Natural killer cell (primary cell): ENCODE measurements at places on chromosomes 4 and X. TPM values are rescaled to one million over a fixed set of nuclear protein-coding genes. Genes with fewer than 3 reads are reported as not detected.
A peak's percentile ranks its signal among the peaks of the same experiment; 100 is the strongest.

- H3K4me3 ChIP-seq: no peak overlapping the region
- no peaks in the 10 kb centered on the region for H3K36me3 ChIP-seq
- DNase-seq: no peak
- H3K27me3 ChIP-seq: no peaks in the 10 kb centered on the region
- no peaks in the 10 kb centered on the region for H3K4me1 ChIP-seq
- no peak overlapping the region for H3K27ac ChIP-seq
Measured at GRCh38 chr4:165922747-165923146, 49.7 kb downstream of the TLL1 start.

DNA sequence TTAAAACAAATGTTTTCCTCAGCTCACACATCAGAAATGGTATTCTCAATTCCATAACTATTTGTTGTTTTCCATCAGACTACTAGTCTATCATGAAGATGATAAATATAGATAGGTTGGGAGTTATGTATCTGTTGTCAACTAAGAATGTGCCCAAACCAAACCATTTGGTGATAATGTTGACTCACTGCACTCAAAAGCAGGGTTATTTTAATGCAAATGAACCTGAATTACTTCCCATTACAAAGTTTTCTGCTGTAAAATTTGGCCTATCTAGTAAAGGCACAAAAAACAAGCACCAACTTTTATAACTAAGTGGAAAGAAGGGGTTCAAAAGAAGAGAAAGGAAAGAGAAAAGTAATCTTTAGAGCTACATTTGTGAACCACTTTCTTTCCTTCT is 93.5 kb downstream of the TBCK start:
- H3K4me3 ChIP-seq: no peak overlapping the region
- no peaks in the 10 kb centered on the region for H3K27me3 ChIP-seq
- no peaks in the 10 kb centered on the region for H3K4me1 ChIP-seq
- H3K36me3 ChIP-seq: peaks cover 3% of the 10 kb centered on the region
- DNase-seq: no peak
- H3K27ac ChIP-seq: no peak overlapping the region

- no peaks in the 10 kb centered on the region for H3K4me1 ChIP-seq
- no peak for DNase-seq
- no peaks in the 10 kb centered on the region for H3K36me3 ChIP-seq
- H3K4me3 ChIP-seq: no peak overlapping the region
- H3K27me3 ChIP-seq: no peaks in the 10 kb centered on the region
Measured at GRCh38 chr4:66294638-66295037, 624.3 kb upstream of the EPHA5 start.

GRCh38 chr4:145937971-145938611 is 532 bp downstream of the ZNF827 start:
- H3K4me3 ChIP-seq: peak overlapping the region; percentile 95
- peak overlapping the region; percentile 79 for H3K27ac ChIP-seq
- H3K4me1 ChIP-seq: peaks cover 16% of the 10 kb centered on the region

- no peaks in the 10 kb centered on the region for H3K36me3 ChIP-seq
- H3K4me1 ChIP-seq: no peaks in the 10 kb centered on the region
- no peak overlapping the region for H3K27ac ChIP-seq
- no peak overlapping the region for H3K4me3 ChIP-seq
- H3K27me3 ChIP-seq: no peaks in the 10 kb centered on the region
- no peak for DNase-seq
Measured at GRCh38 chr4:65624651-65625050, 45.6 kb downstream of the EPHA5 start.

DNA sequence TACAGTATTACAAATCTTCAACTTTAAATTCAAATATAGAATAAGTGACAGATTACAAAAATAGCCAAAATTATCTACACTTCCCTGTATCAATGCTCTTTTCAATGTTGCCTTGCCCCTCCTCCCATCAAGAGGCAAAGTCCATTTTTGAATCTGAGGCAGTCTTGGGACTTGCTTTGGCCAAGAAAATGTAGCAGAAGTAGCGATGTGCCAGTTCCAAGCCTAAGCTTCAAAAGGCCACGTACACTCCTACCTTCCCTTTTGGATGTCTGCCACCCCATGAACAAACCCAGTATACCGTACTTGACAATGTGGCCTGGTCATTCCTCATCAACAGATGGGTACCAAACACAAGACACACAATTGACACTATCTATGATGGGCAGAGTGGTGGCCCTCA is 24.1 kb downstream of the SEC24D start:
- H3K27me3 ChIP-seq: no peaks in the 10 kb centered on the region
- peaks cover 61% of the 10 kb centered on the region for H3K36me3 ChIP-seq
- H3K27ac ChIP-seq: no peak overlapping the region
- no peak overlapping the region for H3K4me3 ChIP-seq
- H3K4me1 ChIP-seq: no peaks in the 10 kb centered on the region
- DNase-seq: no peak

- no peak overlapping the region for H3K27ac ChIP-seq
- H3K4me3 ChIP-seq: no peak overlapping the region
- no peak for DNase-seq
Measured at GRCh38 chrX:42149765-42150164, 226.4 kb upstream of the CASK start.

- H3K27me3 ChIP-seq: no peaks in the 10 kb centered on the region
- no peaks in the 10 kb centered on the region for H3K36me3 ChIP-seq
- no peak overlapping the region for H3K4me3 ChIP-seq
Measured at GRCh38 chr4:73275318-73275654, 16.7 kb upstream of the ANKRD17 start.

DNA sequence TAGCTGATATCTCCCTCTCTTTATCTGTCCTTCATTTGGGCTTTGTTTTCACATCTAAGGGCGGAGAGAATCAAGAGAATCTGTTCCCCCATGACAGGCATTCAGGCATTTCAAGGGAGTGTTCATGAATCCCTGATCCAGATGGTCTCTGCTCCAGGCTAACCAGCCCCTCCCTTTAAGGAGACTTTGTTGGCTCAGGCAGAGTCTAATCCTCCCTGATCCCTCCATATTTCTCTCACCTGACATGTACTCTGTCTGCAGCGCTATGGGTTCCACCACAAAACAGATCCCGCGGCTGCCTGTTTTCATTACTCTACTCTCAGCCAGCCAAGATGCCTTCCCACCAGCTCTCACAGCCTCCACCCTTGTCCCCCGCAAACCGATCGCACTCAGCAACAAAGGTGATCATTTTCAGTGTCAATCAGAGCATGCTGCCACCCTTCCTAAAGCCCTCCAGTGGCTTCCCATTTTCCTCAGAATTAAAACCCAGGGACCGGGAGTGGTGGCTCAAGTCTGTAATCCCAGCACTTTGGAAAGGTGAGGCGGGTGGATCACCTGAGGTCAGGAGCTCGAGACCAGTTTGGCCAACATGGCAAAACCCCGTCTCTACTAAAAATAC is 30.3 kb upstream of the SLC2A9 start:
- H3K27me3 ChIP-seq: no peaks in the 10 kb centered on the region
- H3K36me3 ChIP-seq: no peaks in the 10 kb centered on the region
- H3K4me3 ChIP-seq: no peak overlapping the region
- H3K4me1 ChIP-seq: peaks cover 9% of the 10 kb centered on the region
- H3K27ac ChIP-seq: no peak overlapping the region

- H3K36me3 ChIP-seq: no peaks in the 10 kb centered on the region
- H3K4me1 ChIP-seq: no peaks in the 10 kb centered on the region
- H3K4me3 ChIP-seq: no peak overlapping the region
- no peak for DNase-seq
- no peak overlapping the region for H3K27ac ChIP-seq
Measured at GRCh38 chr4:120703908-120704307, 218.6 kb downstream of the PRDM5 start.

- no peaks in the 10 kb centered on the region for H3K36me3 ChIP-seq
- no peak for DNase-seq
- H3K4me3 ChIP-seq: no peak overlapping the region
- H3K4me1 ChIP-seq: no peaks in the 10 kb centered on the region
- H3K27ac ChIP-seq: no peak overlapping the region
- no peaks in the 10 kb centered on the region for H3K27me3 ChIP-seq
Measured at GRCh38 chrX:69948276-69948797, 101.4 kb downstream of the AWAT2 start.

DNA sequence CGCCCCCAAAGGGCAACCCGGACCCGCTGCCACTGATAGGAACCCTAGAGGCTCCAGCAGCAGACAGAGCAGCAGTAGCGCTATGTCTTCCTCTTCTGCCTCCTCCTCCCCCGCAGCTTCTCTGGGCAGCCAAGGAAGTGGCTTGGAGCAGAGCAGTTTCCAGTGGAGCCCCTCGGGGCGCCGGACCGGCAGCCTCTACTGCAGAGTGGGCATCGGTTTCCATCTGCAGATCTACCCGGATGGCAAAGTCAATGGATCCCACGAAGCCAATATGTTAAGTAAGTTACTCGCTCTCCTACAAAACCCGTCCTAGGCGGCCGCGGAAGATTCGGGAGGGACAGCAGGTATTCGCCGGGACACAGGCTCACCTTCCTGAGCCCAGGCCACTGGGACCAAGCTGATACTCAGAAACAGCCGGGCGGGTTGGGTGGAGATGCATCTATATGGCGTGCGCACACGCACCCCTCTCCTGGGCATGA is 477 bp downstream of the FGF5 start:
- peaks cover 21% of the 10 kb centered on the region for H3K27me3 ChIP-seq
- H3K36me3 ChIP-seq: no peaks in the 10 kb centered on the region
- H3K4me3 ChIP-seq: no peak overlapping the region
- DNase-seq: no peak

DNA sequence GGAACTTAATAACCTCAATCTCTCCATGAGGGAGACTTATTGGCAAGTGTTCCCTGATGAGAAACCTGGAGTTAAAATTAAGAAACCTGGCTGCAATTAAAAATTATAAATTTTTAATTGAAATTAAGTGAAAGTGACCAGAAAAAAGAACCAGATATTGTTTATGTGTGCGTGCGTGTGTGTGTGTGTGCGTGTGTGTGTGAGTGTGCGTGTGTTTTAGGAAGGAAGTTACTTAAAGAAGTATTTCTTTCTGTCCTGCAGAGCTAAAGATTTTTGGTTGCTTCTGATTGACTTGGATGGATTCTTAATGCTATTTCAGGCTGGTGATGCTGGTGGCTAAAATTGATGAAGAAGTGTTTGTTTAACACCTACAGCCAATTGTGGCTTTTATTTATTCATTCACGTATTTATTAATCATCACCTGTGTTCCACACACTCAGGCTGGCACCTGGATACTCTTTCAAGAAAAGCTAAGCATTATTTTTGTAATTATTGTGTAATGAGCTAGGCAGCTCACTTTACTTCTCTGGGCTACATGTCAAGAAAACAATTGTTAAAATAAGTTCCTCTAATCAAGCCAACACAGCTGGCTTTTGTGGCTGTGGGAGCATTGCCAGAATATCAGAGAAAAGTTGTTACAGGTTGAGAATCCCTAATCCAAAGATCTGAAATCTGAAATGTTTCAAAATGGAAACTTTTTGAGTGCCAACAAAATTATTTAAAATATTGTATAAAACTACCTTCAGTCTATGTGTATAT is 68.5 kb downstream of the CEP44 start:
- no peak for DNase-seq
- H3K27ac ChIP-seq: no peak overlapping the region
- H3K36me3 ChIP-seq: no peaks in the 10 kb centered on the region
- no peaks in the 10 kb centered on the region for H3K4me1 ChIP-seq
- no peak overlapping the region for H3K4me3 ChIP-seq
- H3K27me3 ChIP-seq: no peaks in the 10 kb centered on the region

DNA sequence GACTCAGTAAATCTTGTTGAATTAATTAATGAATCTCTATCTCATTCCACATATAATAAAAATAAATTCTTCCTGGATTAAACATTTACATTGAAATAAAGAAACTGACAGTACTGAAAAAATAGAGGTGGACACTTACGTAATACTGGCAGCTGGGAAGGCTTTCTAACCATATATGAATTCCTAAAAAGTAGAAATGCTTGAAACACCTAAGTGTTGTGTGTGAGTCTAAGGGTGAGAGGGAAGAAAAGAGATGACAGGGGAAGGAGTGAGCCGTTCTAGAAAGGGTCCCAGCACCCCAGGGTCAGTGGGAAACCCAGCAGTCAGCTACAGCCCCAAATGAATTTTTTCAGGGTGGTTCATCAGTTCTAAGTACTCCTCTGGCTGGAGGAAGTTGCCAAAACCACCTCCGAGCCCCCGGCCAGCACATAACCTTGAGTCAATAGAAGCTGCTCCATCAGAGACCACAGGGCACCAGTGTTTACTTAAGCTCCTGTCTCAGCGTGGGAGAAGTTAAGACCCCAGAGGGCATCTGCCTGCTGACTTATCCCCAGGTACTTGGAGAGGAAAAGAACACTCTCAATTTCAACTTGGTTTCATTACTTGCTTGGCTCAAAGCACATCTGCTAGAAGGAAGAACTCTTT is 18.3 kb downstream of the GAB3 start:
- no peak for DNase-seq
- no peak overlapping the region for H3K4me3 ChIP-seq
- H3K27ac ChIP-seq: peak overlapping the region; percentile 92

- no peak for DNase-seq
- H3K27me3 ChIP-seq: no peaks in the 10 kb centered on the region
- no peak overlapping the region for H3K27ac ChIP-seq
- H3K4me1 ChIP-seq: no peaks in the 10 kb centered on the region
- H3K36me3 ChIP-seq: no peaks in the 10 kb centered on the region
- H3K4me3 ChIP-seq: no peak overlapping the region
Measured at GRCh38 chrX:17706676-17707075, 30.6 kb upstream of the SCML1 start.

- H3K27me3 ChIP-seq: no peaks in the 10 kb centered on the region
- no peak overlapping the region for H3K4me3 ChIP-seq
- H3K27ac ChIP-seq: no peak overlapping the region
- peaks cover 85% of the 10 kb centered on the region for H3K36me3 ChIP-seq
Measured at GRCh38 chr4:13580036-13580435, 35.7 kb upstream of the NKX3-2 start.

DNA sequence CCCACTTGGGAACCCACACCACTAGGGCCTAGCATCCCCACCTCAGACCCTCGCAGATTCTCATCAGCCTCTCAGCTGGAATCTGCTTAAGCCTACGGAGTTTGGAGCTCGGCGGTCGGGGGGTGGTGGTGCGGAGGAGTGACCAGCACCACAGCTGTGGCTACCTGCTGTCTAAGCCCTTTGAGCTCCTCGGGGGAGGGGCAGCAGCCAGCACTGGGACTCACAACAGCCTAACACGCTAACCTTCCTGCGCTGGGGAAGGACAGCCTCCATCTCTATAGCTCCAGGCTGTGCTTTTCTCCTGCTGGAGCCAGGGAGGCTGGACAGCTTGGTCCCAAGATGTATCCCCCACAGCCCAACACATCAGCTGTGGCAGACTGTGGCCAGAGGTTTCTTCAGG is 281.5 kb downstream of the USP46 start:
- DNase-seq: no peak
- no peak overlapping the region for H3K4me3 ChIP-seq
- H3K36me3 ChIP-seq: no peaks in the 10 kb centered on the region
- H3K27ac ChIP-seq: no peak overlapping the region
- no peaks in the 10 kb centered on the region for H3K27me3 ChIP-seq

DNA sequence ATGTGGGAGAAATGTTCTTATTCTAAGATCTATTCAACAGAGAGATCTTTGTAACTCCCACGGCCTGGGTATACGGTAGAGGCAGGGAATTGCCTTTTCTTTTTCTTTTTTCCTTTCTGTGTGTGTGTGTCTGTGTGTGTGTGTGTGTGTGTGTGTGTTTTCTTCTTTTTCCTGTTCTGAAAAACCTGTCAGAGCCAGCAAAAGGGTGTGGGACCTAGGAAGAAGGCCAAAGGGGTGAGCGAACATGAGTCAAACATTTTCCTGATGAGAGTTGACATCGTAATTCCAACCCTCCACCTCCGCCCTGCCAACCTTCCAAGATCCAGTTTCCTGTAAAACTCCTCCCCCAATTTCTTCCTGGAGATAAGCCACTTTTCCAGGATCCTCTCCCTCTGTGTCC is 2.8 kb upstream of the CHIC2 start:
- H3K27me3 ChIP-seq: no peaks in the 10 kb centered on the region
- H3K27ac ChIP-seq: no peak overlapping the region
- DNase-seq: no peak

The TMEM175 gene
- total RNA-seq: 79.8 TPM

The WDR17 gene
- 0.07 TPM for total RNA-seq

The PCSK1N gene
- 0.89 TPM for total RNA-seq

The INTS12 gene
- total RNA-seq: 19.4 TPM
